Stimulated activated CD8-positive, alpha-beta memory T cell treated with anti-CD3 and anti-CD28 coated beads, Interleukin-7, amount 100 ng/mL, for 1 hour (primary cell): ENCODE measurements at places on chromosomes 12 and 14.

- peak; percentile 21 for DNase-seq
Measured at GRCh38 chr14:70821584-70822529, 12.5 kb upstream of the MAP3K9 start.

- no peak for DNase-seq
Measured at GRCh38 chr12:14921218-14921617, 17.1 kb downstream of the ERP27 start.

GRCh38 chr12:3684449-3685051, 68.4 kb downstream of the CRACR2A start:
- no peak for DNase-seq

DNA sequence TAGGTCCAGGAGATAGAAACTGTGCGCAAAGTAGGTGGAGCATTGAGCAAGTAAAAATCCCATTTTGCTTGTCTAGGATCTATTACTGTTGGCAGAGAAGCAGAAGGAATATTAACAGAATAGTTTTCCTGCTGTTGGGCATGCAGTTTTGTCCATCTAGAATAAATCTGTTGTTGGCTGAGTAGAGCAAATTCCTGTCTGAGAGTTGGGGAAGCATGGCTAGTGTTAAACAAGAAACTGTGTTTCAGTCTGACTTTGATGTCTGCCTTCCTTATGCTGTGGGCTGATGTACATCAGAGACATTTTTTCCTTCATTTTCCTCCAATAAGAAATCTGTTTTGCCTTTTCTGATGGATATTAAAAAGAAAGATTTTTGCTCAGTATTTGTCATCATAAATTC, 98.2 kb downstream of the RAD52 start:
- DNase-seq = no peak

DNA sequence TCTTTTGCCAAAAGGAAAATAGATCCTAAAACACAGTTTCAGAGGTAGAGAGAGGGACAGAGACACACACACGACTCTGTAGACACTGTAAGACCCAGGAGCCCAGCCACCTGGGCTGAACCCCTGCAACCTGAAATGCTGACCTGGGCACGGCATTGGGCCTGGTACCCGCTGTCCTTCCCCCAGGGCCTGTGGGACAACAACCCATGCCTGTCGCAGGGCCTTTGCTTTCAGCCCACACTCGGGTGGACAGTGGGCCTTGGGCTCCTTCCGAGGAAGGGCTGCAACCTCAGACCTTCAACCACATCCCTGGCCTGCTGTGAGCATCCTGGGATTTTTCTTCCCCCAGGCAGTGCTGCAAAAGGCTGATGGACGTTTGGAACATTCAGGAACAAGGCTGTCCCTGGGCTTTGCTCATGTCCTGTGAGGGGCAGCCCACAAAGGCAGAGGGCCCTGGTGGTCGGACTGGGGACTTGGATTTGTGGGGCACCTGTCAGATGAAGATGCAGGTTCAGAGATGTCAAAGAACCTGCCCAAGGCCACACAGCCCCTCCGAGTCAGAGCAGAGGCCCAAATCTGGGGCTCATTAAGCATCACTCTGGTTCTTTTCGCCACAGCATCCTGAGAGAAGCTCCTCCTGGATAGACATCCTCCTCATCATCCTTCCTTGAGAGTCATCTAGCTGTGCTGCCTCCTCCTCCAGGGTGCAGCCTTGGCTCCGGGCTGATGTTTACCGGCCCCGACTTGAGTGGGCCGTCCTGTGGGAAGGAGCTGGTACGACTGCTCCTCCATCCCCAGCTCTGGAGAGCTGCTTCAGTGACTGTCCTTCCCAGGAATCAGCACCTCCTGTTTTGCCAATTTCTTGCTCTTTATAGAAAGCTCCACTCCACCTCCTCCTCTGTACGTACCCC, 32.7 kb downstream of the CCDC92 start:
- no peak for DNase-seq

DNA sequence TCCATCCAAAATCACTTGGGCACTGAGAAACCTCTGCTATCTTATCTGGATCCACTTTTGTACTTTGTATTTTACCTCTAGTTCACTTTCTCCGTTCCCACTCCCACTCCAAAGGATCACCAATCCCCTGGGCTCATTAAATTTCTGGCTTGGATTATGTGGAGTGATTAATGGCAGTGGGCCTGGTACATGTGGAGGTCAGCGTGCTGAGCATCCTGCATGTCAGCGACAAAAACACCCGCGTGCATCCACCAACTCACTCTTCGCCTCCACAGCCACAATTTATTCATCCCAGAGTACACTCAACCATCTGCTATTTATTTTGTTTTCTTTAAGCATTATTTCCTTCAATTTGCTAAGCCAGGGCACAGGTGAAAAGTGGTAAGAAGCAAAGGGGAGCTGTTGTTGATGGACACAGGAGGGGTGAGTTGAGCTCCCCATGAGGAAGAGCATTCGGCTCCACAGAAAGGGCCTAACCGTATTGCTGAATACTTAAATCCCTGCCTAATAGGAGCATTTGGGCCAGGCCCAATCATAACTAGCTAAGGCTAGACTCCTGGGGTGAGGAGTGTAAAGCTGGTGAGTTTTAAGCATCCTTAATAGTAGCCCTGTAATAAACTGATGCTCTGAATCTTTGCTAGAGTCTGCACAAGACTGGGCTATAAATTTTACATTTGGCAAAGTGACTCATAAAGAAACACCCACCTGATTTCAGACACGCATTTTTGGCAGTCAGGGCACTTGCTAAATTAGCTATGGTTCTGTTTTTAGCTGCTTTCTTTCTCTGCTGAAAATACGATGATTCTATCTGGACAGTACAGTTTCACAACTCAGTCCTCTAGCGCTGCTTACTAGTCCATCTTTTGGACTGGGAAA, 137.8 kb downstream of the SLC25A21 start:
- no peak for DNase-seq

- no peak for DNase-seq
Measured at GRCh38 chr12:110042264-110042663, 6.1 kb downstream of the C12orf76 start.

DNA sequence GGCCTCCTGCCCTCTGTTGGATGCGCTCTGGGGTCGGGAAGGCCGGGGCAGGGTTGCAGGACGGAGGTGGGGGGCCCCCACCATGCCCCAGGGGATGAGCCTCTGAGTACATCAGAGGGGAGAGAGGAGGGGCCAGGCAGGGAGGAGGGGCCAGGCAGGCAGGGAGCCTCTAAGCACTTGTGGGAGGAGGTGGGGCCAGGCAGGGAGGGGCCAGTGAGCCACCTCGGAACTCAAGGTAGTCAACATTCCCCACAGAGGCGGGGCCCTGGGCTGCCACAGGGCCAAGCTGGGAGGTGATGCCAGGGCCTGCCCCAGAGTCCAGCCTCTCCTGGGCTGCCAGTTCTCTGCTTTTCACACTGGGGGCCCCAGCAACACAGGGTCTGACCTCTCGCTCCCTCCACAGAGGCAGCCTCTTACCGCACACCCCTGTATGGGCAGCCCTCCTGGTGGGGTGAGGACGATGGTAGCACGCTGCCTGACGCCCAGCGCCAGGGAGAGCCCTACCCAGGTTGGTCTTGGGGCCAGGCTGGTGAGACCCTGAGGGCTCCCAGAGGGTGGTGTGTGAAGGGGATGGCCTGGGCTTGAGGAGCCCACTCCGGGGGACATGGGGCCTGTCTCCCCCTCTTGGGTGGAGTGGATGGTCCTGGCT, 17.4 kb downstream of the CEP170B start:
- DNase-seq = no peak

DNA sequence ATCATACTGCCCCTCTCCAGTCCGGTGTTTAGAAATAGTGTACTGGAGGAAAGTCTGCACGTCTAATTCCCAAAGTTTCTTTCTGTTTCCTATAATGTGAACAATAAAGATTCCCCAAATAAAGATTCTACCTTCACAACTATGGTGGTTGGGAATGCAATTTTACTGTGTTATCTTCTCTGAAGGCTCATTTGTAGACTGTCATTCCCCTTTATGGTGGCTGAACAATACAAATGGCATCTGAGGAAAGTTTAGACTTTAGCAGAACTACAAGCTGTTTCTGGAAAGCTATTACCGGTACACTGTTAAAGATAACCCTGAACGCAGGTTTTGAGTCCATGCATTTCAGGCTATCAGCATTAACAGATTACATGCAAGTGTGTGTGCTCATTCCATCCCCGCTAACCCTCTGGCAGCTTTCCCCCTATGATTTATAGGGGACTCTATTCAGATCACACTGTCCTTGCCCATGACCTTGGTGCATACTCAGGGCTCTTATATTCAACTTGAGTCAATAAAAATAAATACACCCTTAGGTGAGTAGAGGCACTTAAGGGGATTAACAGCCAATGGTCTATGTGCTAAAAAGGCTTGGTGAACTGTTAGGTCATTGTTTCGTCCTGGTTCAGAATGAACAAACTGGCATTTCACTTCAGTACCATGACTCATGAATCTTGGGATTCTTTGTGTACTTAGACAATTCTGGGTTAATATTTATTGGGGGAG, 60.7 kb upstream of the PYGL start:
- no peak for DNase-seq

DNA sequence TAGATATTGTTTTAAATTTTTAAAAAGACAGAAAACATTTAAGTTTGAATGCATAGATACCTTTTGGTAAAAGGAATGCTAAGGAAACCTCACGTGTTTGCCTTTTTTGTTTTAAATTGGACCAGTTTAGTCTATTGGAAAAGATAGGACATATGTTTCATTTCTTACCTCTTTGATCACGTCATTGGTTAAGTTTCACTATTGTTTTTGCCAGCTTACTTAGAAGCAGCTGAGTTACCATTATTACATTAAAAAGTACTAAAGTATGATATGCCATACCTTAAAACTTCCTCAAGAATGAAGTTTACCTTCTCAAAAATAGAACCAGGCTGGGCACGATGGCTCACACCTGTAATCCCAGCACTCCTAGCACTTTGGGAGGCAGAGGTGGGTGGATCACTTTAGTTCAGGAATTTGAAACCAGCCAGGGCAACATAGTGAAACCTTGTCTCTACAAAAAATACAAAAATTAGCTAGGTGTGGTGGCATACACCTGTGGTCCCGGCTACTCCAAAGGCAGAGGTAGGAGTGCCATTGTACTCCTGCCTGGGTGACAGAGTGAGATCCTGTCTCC, 54.4 kb downstream of the SRGAP1 start:
- DNase-seq = no peak

DNA sequence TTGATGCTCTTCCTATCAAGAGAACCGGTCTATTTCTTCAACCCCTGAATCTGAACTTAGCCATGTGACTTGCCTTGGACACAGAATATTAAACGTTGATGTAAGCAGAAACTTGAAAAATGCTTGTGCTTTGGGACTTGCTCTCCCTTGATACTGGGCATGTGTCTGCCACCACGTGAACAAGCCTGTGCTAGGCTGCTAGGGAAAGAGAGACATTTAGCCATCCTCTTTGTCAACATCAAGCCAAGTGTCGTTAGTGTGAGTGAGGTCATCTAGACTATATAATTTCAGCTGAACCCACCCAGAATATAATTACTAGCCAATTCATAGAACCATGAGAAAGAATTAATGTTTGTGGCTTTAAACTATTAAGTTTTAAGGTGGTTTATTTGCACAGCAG, 98.2 kb upstream of the TRHDE start:
- DNase-seq = no peak
